ENCODE measurements at places on chromosomes 7 and 10. TPM values are rescaled to one million over a fixed set of nuclear protein-coding genes. Genes with fewer than 3 reads are reported as not detected.

DNA sequence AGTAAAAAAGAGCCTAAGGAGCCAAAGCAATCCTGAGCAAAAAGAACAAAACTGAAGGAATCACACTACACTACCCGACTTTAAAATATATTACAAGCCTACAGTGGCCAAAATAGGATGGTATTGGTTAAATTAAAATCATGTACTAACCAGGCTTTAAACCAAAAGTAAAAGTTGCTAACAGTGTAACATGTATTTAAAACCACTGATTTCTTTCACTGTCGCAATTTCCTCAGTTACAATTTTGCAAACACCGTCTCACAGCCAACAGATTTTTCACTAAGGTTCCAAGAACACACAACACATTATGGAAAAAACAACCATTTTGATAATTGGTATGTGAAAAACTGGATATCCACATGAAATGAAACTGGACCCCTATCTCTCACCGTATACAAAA is 74.0 kb downstream of the JMJD1C start:
- DNase-seq: no peak

The PTEN gene
- 19.6 TPM for total RNA-seq

DNA sequence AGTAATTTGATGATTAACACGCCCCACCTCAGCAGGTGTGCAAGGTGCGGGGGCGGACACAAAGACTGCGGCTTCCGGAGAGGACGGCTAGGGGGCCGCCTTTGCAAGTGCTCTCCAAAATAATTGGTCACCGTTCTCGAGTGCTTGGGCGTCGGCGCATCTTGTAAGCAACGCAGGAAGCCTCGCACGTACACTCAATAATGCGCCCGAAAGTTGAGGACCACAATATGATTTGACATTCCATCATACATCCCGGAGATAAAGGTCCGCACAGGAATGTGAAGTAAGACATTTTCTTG is 114.7 kb downstream of the EBF3 start:
- no peak for DNase-seq

DNA sequence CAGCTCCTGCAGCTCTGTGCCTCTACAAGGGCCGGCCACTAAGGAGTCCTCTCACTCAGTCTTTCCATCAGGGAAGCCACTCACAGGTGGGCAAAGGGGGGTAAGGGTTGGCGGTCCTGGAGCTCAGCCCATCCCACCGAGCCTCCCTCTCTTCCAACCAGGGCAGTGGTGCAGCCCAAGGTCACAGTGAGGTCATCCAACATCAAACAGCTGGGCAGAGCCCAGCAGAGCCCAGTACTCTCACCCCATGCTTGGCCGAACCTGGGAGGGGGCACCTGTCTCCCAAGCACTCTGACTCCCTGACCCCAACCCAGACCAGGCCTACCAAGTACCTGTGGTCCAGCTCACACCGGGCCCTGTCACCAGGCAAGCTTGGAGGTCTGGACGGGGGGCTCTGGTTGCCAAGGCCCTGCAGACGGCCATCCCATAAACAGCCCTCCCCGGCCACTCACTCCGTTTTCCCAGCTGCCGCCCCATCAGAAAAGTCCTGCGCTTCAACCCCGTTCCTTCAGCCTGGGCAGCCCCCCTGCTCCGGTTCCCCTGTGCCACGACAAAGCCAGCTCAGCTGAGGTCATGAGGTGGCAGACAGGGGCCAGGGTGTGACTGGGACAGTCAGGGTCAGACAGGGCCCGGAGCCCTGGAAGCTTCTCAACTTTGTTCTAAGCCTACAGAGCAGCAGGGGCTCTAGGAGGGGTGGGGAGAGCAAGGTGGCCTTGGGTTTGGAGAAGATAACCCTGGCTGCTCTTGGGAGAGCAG is 27.5 kb downstream of the PDGFA start:
- DNase-seq: no peak

- no peak for DNase-seq
Observed at GRCh38 chr7:95303013-95303905, 21.1 kb downstream of the PON1 start.

DNA sequence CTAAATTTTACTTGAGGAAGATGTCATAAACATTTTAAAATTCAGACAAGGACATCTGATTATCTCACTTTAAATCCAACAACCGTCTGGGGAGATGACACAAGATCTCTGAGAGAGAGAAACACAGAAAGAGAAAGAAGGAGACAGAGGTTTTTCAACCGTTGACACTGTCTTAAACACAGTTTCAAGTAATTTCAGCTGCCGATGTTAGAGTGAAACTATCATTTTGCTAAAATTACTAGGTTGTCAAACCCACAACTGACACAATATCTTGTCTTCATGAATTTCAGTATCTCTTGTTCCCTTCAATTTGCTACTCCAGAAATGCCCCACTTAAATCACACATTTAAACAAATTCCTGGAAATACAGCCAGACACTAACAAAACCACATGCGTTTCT is 174.8 kb downstream of the RAPGEF5 start:
- no peak for DNase-seq

DNA sequence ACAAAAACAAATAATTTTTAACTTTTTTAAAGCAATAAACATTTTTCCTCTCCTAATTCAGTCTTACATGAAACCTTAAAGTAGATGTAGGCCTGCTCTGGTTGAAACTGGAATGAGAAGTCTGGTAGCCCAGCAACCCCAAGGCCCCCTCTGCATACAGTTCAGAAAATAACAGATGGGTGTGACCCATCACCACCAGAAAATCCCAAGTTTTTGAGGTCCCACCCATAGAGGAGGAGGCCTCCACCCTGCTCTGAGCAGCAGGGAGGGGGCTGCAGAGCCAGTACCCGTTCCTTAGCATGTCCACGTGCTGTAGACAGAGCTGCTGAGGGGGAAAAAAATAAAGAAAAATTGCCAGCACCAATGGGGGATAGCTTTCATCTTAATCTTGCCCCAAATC is 122.7 kb downstream of the WNT2 start:
- no peak for DNase-seq

The OR6V1 gene
- not detected for total RNA-seq

DNA sequence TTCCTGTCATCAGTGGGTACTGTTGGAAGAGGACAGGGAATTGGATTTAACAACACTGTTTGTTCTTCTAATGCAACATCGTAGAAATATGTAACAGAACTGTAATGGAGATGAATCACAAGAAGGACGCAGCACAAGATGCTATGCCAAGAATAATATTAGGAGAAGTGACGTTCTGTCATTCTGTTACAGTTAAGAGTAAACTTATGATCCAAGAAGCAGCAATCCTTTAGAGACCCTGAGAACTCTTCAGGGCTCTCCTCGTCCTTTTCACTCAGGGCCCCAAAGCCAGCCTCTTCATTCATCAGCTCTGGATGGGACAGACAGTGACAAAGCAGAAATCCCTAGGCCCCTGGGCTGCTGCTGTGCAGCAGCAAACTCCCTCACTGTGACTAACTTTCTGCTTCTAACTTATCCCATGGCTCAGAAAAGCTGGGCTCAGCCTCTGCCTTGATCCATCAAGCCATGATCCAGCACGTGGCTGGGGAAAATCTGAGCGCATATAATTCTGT is 8.7 kb upstream of the IL6 start:
- DNase-seq: no peak

The CNTNAP2 gene
- not detected for total RNA-seq

The ATOH7 gene
- not detected for total RNA-seq

- no peak for DNase-seq
Observed at GRCh38 chr10:72170263-72170662, 45.5 kb upstream of the ANAPC16 start.

The DRGX gene
- total RNA-seq: 0.10 TPM

- DNase-seq: peak; percentile 41
Observed at GRCh38 chr7:124033095-124033806, 384 bp upstream of the TMEM229A start.

The OPN4 gene
- total RNA-seq: not detected

The GTF2IRD1 gene
- total RNA-seq: 9.9 TPM

GRCh38 chr7:122770686-122771335 is 68.1 kb upstream of the RNF148 start:
- DNase-seq: no peak

The MYH16 gene
- total RNA-seq: not detected

The SLC29A4 gene
- total RNA-seq: 4.4 TPM

DNA sequence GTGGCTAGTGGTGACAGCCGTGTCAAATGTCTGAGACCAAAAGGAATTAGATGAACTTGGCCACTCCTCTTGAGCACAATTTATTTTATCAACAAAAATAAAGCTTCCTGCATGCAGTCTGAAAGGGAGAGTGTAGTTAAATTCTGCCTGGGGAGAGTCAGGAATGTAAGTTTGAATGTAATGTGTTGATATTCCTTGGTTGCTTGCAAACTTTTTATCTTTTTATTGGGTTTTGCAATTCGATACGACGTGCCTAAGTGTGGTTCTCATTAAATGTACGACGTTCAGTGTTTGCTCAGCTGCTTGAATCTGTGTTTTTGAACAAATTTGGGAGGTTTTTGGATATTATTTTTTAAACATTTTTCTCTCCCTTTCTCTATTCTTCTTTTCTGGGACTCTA is 839.9 kb downstream of the CCSER2 start:
- no peak for DNase-seq

- DNase-seq: no peak
Observed at GRCh38 chr10:6292741-6293151, 90.0 kb downstream of the PFKFB3 start.

DNA sequence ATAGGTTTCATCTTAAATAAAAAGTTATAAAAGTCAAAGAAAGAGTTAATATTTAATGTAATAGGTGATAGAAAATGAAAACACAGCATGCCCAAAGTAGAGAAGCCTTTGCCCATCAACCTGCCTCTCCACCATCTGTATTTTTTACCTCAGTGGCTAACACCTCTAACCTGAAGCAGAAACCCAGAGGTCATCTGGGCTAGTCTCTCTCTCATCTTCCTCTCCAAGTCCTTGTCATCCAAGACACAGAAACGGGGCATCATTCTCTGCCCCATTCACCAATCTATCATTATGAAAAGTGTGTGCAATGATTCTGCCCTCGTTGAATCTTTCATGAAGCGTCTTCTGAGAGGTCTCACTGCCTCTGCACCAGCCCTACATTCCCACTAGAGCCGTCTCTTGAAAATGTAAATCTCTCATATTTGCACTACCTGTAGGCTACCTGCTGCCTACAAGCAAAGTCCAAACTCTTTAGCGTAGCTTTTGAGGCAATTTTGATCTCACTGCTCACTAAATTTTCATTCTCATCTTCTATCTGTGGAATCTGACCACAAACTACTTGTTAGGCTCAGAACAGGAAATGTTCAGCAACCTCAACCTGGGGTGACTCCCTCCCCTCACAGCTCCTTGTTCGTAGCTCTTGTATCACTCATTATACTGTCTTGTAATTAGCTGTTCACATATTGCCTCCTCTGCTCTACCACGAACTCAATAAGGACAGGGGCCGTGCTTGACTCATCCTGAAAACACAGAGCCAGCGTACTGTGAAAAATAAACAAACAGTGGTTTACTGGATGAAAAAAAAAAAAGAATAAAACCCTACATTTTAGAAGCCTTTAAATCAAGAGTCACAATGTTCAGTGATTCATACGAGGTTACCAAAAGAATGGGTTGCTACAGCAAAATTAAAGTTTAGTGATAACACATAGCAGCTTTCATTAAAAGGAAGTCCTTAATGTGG is 83.1 kb downstream of the CTNNA3 start:
- peak; percentile 70 for DNase-seq

GRCh38 chr7:149624006-149624405 is 126.4 kb upstream of the ZNF746 start:
- peak; percentile 10 for DNase-seq

- DNase-seq: no peak
Observed at GRCh38 chr7:1361016-1361755, 98.1 kb downstream of the MICALL2 start.

GRCh38 chr7:22267930-22268615 is 88.9 kb downstream of the RAPGEF5 start:
- DNase-seq: no peak

GRCh38 chr7:30278376-30278775 is 6.0 kb upstream of the ZNRF2 start:
- no peak for DNase-seq

DNA sequence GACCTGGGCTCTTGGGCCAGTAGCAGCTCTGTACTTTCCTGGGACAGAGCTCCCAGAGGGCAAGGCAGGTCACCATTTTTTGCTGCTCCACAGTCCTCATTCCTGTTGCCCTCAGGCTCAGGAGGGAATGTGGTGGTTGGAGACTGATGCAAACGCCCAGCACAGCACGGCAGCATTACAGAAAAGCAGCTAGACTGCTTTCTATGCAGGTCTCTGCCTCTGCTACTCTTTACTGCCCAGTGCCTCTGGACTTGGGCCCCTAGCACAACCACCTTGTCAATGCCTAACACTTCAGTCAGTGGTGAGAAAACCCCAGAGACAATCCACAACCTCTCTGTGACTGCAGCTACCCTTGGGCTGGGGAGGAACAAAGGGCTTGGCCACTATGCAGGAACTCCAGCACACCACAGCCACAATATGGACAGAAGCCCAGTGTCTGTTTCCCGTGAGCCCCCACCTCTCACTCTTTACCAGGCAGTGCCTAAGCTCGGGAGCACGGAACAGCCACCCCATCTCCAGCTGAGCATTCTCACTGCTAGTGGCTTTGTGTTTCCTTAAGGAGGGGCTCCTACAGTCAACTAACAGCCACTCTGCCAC is 790.6 kb downstream of the PCDH15 start:
- no peak for DNase-seq

- DNase-seq: no peak
Observed at GRCh38 chr10:47159361-47160260, 140.4 kb upstream of the GDF10 start.

The CDK14 gene
- total RNA-seq: 13.2 TPM

GRCh38 chr10:1577945-1578344 is 159.4 kb downstream of the ADARB2 start:
- no peak for DNase-seq

The ASB4 gene
- not detected for total RNA-seq

- DNase-seq: no peak
Observed at GRCh38 chr7:90850471-90850870, 254.3 kb downstream of the CDK14 start.

The SORBS1 gene
- total RNA-seq: 0.03 TPM

DNA sequence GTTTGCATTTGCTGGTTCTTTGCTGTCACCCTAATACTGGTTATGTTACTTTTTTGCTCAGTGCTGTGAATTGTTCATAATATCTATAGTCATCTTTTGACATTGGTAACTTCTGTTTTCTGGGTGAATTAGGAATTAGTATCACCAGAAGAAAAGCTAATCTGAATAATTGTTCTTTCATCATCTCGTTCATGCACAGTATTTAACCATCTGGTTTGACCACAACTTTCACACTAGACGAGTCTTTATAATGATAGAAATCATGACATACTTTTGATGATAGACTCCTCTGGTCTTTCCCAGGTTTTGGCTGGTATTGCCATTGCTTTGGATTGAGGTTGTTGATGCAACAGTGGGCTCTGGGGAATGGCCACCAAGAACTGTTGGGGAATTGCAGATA is 25.1 kb downstream of the SGPL1 start:
- DNase-seq: no peak

The LSM5 gene
- total RNA-seq: 220 TPM

DNA sequence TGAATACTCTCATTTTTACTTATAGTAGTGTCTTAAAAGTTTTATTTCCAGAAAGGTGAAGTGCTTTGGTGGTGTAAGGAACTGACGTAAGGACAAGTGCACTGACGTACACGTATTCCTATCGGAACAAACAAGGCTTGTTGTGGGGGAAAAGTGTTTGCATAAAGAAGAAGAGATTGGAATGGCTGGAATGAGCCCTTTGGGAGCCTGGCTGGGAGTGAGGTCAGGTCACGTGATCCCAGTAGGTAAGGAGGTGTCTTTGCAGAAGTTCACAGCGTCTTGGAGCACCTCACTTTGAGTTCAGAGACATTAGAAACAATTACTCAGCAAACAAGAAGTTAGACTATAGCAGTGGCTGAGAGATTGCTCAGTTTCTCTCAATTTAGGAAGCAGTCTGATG is 104.2 kb downstream of the CCDC3 start:
- no peak for DNase-seq

The CPXM2 gene
- total RNA-seq: 0.52 TPM

The NOS3 gene
- total RNA-seq: 0.20 TPM

The HMX2 gene
- total RNA-seq: 6.0 TPM
